NCI-H1092 treated with DMSO at 0.1 percent for 48 hours (cell line): ENCODE measurements at places on chromosomes 13 and 19.

DNA sequence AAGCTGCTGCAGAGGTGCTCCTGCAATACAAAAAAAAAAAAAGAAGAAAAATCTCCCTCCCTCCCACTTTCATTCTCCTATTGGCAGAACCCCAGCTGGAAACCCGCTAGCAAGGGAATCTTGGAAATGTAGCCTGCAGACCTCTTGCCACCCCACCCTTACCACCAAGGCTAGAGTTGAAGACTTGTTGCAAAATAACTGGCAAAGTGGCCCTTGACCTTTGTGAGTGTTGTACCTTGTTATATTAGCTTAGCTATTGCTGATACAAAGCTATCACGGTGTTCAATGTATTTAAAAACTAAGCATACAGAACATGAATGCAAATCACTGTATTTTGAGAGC, 57.5 kb upstream of the KCTD4 start:
- no peak for DNase-seq

DNA sequence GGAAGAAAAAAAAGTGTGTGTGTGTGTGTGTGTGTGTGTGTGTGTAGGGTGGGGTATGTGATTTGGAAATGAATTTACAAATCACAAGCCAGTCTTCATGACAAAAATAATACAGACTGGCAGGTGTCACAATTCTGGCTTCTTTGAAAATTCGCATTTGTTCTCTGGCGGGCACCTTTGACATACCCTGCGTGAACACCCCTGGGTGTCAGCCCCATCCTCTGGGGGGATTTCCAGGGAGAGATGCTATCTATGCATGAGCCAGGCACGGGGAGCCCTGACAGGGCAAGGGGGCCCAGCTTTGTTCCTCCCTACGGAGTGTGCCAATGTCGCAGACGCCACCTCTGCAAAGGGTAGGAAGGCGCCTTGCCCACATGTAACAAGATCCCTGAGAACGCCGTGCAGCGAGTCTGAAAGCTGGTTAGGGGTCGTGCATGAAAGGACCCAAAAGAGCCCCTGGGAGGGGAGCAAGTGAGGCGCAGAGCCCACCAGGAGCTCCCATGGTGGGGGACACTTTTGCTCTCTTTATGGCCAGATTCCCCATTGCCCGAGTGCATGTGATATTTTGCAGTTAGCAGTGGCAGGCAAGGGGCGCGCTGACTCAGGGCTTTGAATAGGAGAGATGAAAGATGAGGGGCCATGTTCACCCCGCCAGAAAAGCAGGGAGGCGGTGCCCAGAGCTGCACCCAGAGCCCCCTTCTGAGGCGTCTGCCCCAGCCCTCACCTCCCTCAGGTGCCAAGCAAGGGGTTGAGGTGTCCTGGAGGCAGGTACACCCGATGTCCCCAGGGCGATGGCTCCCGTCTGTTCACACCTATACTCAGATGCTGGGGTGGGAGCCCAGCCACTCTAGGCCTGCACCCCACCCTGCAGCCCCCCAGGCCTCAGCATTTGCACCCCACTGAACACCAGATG, 45.3 kb downstream of the KLF2 start:
- no peak for DNase-seq

GRCh38 chr19:58392945-58393724, 2.3 kb upstream of the RNF225 start:
- DNase-seq: no peak

- no peak for DNase-seq
These were observed 43.4 kb upstream of the XPO4 start for GRCh38 chr13:20945952-20946383.

DNA sequence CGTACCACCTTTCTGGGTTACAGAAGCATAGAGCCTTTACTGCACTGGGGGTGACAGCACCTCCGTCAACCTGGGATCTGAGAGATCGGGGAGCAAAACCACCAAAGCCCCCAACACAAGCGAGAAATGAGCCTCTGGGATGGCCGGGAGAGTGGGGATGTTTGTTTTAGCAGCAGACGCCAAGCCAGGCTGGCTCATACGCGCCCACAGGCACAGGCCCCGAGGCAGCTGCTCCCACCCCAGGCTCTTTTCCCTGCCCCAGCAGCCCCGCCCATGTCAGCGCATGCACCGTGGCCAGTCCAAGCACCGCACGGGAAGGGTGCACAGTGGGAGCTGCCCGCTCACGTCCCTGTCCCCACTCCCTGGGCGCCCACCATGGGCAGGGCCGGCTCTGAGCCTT, 8.5 kb downstream of the PIP5K1C start:
- no peak for DNase-seq

DNA sequence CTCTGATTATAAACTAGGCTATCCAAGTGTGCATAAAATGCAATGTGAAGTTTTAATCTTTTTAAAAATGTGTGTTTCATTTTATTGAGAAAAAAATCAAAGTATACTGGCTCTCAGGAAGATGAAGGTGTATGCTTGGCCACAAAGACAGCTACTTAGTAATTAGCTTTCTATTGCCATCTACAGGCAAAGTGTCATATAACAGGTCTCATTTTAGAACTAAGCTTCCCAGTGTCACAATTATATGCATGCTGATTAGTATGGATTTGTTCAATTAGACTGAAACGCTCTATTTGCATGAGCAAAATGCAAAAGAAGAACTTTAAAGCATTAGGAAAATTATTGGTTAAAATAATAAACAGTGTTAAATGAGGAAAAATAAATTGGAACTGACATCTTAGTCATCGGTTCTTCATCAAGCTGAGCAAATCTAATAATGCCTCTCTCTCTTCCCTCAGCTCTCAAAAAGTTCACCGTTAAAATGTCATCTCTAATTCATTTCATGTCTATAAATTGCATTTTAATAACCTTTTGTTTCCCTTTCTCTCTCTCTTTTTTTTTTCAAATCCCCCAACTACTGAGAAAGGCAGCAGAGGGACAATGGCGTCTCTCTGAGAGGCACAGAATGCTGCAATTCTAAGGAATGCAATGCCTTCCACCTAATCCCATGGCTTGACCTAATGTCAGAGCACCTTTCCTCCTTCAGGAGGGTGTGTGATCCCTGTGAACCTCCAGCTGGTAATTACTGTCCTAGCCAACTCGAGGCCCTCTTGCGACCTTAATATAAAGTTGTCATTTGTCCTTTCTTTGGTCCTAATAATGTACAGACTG, 313.1 kb upstream of the MAB21L1 start:
- peak; percentile 5 for DNase-seq

GRCh38 chr13:78102121-78102677, 183.6 kb upstream of the EDNRB start:
- DNase-seq: no peak

DNA sequence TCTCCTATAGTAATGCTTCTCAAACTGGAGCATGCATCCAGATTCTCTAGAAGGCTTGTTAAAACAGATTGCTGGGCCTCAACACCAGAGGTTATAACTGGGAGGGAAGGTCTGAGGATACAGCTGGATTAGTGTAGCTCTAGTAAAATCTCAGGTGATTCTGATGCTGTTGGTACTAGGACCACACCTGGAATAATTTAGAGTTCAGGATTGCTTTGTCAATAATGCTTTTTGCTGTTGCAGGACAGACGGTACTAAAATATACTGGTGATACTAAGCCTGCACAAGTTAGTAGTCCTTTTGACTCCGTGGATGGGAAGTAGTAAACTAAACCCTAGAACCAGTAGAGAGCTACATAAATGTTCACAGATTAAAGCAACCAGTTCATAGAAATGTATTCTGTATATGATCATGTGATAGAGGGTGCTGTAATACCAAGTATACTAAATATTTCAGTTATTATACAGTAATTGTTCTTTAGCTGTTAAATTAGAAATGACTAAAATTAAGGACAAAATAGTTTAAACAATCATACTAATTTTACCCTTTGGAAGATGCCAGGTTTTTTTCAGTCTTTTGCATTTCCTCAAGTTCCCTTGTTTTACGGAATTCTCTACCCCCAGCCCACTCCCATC, 258.2 kb upstream of the STARD13 start:
- peak; percentile 64 for DNase-seq

DNA sequence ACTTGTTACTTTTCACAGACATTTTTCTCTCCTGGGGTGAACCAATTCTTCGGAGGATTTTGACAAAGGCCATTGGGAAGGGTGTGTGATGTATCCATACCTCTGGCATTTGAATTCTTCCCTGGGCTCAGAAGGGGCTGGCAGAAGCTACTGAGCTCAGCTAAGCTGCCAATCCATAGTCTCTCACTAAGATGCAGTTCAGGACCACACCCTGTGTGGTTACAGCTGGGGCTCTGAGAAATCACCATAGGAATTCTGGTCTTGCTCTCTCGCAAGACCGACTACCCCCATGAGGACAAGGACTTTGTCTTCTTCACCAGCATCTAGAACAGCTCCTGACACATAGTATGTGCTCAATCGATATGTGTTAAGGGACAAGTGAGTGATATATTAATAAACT, 6.0 kb downstream of the C13orf42 start:
- DNase-seq: no peak

DNA sequence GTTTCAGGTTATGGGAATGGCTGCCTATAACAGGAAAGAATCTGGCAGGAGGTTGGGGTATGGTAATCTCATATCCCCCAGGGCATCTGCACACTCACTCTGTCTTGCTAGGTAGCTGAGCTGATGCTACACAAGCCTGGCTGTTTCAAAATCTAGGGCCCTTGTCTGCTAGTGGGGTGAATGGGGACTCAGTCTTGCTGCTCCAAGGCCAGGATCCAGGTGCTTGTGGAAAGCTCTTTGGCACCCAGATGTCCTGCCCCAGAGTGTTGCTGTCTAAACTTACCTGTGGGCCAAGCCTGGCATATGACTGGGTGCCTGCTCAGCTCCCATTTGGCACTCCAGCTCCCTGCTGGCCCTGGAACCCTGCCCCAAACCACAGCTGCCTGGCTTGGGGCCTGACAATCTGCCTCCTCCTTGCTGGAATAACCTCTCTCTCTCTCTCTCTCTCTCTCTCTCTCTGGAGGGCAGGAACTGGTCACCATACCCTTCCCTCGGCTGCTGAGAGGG, 158.1 kb upstream of the TSC22D1 start:
- DNase-seq: peak; percentile 65

DNA sequence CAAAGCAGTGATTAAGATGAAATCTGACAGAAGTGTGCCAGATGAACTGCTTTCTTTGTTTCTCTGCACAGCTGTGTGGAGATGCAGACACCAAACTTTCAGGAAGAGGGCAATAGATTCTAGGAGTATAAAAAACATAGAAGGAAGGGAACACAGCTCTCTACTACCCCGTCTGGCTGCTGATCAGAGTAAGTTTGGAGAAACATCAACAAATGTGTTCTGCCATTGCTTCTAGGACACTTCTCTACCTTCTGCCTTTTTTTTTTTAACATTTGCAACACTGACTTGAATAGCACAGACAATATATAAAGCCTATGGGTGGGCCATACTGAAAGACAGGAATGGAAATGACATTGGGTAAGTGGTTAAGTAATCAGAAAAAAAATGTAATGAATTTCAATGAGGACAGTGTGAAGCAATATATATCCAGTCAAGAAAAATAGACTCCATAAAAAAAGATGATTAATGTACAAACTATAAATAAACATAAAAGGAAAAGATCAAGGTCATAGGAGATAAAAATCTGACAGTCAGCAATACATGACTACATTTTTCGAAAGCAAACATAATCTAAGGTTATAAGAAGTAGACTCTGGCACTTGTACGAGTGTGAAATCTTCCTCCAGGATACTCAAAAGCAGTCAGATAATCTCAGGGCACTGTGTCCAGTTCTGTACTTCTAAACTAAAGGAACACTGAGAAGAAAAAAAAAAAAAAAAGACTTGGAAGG, 21.4 kb downstream of the NUFIP1 start:
- DNase-seq: no peak
